ENCODE measurements at places on chromosomes 4 and X.
A peak's percentile ranks its signal among the peaks of the same experiment; 100 is the strongest.

DNA sequence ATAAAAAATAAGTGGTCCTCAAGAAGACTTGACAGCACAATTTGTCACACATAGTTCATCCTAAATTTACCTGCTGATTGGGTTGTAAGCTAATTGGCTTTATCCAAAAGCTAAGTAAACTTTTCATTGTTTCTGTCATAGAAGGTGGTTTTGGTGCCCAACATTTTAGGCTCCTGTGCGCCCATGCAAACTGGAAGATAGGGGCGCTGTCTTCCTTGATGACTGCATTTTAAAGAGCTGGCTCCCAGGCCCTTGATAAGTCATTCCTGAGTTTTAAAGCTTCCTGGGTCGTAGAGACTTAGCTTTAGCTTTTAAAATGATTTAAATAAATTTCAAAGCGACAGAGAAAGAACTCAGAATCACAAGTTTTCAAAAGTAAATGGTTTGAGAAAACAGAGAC lies 625.4 kb upstream of the GALNT7 start:
- no peak for DNase-seq

DNA sequence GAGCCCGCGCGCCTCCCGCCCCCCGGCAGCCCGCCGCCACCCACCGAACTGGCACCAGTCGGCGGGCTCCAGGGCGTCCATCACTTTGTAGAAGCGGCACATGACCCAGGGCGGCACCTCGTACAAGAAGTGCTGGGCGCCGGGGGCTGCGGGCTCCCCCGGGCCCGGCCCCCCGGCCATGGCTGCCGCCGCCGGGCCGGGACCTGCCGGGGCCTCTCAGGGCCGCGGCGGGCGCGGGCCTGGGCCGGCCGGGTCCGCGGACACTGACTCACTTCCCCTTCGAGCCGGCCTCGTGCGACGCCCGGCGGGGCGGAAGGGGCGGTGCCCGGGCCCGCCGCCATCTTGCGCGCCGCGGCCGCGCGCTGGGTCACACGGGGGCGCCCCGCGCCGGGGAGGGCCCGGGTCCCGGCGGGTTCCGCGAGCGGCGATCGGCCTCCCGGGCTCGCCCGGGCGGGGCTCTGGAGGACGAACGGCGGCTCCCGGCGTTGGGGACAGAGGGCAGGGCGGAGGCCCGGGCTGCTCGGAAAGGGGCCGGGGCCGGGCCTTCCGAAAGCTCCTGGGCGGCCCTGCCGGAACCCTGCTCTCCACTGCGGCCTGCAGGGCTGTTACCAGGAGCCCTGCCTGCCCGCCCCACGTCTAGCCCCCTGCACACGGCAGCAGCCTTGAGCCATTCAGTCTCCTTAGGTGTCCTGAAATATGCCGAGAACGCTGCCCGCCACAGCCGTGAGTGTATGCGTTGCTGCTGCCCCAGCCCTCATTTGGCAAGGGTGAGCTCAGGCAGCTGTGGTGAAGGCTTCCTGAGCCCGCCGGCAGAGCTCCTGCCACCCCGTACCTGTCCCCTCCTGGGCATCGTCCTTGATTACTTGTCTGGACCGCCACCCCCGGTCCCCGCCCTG lies at the start of gene IRAK1:
Gene IRAK1, minus strand, starts transcription at position 270 of the 896 bp plus-strand sequence. Its CDS starts 90 bp downstream, at position 180.
- DNase-seq: peak; percentile 67

DNA sequence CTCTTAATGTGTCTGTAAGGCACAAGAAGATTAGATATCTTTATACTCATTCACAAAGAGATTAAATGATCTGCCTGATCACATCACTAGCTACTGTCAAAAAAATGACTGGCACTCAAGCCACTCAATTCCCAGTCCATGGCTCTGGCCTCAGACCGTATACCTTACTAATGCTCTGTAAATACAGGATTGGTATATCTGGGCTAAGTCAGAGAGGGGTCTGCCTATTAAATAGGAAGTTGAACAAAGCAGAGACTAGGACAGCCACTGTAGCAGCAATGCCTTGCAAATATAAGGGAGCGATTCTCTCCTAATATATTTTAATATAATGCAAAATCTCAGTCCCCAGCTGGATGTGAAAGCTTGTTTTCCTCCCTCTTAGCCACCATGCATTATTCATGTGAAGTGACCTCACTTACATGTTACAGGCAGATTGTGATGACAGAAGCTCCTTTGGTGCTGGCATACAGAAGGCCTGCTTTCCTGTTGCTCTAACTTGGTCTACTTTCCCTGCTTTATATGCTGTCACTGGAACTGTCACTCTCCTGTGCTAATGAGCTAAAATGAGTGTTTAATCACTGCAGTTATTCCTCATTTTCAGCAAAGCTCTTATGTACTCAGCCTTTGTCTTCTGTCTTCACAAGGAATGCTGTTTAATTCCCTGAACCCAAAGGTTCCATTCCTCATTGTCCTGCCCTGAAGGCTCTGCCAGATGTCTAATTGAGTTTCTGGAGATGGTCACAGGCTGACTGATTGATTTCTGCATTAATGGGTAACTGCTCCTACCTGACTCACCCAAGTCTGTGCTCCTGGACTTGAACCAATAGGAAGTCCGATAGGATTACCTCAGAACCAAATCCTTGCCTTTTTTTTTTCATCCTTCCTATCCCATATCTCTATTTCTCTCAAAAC lies 578.2 kb downstream of the KLHL13 start:
- no peak for DNase-seq

DNA sequence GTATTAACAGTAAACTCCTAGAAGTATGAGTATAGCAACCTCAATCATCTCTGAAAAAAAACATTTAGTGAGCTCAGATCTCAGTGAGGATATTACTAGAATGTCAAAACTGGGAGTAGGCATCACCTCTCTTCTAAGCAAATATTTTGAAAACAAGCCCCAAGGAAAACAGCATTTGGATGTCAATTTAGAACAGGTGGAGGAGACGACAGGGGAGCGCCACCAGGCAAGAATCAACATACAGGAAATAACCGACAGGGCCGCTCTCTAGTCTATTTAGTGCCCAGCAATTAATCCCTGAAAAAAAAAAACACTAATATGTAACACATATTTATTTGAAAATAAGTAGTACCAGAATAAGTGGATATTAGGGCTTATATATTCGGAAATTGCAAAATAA lies 940.3 kb upstream of the ADGRL3 start:
- DNase-seq: no peak

GRCh38 chr4:156575430-156576073 lies 396.0 kb downstream of the PDGFC start:
- no peak for DNase-seq

DNA sequence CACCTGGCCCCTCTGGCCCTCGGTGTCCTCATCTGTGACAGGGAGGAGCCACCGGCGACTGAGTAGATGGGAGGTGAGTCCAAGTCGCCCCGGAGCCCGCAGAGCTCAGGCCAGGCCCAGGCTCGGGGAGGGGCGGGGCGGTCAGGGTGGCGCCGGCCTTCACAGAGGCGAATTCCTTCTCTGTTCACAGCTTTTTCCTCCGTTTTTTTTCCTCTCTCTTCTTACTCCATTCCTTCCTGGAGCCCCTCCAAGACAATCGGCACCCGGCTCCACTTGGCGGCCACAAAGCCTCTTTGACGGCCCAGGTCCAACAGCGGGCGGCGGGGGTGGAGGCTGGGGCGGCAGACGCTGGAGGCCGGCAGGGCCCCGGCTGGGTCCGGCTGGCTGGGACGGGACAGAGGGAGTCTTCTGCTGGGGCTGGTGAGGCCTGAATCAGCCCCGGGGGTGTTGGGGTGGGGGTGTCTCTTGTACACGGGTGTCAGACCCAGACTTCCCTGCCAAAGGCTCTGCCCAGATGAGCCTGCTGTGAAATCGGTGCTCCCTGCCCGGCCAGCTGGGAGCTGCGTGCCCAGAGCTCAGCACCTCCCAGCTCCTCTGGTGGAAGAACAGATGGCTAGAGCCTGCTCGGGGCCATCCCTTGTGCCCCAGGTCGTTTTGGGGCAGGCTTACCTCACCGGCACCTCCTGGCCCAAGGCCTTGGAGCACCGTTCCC lies 22.6 kb downstream of the FGFRL1 start:
- DNase-seq: no peak

GRCh38 chr4:26731351-26732035 lies 129.1 kb upstream of the STIM2 start:
- DNase-seq: no peak

Data from dermis microvascular lymphatic vessel endothelial cell (primary cell).